Right renal cortex interstitium (tissue), 3 donors: ENCODE measurements at places on chromosomes 11 and 22. TPM values are rescaled to one million over a fixed set of nuclear protein-coding genes. Genes with fewer than 3 reads are reported as not detected.

DNA sequence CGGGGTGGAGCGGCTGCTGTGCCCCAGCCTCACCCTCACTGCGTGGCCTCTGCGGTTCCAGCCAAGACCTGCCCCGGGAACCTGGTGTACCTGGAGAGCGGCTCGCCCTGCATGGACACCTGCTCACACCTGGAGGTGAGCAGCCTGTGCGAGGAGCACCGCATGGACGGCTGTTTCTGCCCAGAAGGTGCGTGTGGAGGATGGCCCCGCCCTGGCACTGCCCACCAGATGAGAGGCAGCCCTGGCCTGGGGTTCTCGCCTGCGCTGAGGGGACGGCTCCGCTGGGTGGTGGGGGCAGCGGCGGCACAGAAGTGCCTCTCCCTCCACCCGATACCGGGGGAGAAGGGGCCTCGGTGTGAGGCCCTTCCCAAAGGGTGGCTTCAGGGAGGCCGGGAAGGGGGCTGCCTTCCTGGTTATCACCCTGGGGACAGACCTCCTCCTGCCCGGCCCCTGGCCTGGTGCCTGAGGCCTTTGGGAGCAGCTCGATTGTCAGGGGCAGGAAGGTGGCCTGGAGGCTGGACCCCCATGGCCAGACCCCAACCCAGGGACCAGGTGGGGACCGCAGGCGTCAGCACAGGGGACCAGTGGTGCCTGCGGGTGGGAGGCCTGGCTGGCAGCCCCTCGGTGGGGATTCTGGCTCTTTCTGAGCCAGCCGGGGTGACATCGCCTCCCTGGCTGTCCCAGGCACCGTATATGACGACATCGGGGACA lies 7.1 kb downstream of the MUC2 start:
- DNase-seq = no peak

GRCh38 chr11:7077101-7077500 lies 11.7 kb upstream of the RBMXL2 start:
- no peak for DNase-seq

DNA sequence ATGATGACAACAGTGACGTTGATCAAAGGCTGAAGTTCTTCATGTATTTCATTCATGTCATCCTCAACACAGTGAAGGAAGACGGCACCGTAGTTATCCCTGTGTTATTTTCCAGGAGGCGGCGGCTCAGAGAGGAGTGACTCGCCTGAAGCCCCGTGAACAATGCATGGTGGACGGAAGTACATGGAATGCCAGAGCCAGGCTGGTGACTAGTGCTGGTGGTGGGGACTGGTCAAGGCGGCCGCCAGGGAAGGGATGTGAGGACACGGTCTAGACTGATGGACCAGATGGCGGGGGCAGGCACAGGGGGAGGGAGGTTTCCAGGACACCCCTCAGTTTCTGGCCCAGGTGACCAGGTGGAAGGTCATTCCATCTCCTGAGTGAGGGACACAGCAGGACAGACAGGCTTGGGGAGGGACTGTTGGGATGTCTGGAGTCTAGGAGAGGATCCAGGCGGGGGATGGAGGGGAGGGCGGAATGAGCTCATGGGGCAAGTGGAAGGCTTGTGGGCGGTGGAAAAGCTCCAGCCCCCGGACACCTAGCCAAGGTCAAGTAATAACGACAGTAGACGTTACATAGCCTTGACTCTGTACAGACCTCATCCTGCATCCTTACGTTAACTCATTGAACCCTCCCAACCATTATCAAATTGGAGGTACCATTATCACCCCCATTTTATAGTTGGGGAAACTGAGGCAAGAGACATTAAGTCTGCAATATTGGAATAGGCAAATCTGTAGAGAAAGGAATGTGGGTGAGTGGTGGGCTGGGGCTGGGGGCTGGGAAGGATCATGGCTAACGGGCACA lies 16.0 kb upstream of the PICK1 start:
- no peak for DNase-seq

DNA sequence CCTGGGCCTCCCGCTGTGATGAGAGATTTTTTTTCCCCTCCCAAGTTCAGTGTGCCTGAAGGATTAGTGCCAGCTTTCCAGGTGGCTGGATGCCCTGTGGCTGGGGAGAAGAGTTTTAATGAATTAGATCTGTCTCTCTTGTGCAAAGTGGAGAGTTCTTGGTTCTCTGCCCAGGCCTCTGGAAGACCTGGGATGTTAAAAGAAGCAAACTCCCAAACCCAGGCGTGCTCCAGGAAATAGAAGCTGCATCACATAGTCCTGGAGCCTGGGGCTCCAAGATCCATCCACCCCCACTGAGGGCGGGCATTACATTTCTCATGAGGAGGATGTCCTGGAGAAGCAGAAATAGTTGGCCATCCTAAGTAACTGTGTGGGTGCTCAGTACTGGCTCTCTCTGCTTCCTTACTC lies 30.6 kb downstream of the SDHAF2 start:
- no peak for DNase-seq

RIMBP3B gene
- polyA plus RNA-seq = not detected

DNA sequence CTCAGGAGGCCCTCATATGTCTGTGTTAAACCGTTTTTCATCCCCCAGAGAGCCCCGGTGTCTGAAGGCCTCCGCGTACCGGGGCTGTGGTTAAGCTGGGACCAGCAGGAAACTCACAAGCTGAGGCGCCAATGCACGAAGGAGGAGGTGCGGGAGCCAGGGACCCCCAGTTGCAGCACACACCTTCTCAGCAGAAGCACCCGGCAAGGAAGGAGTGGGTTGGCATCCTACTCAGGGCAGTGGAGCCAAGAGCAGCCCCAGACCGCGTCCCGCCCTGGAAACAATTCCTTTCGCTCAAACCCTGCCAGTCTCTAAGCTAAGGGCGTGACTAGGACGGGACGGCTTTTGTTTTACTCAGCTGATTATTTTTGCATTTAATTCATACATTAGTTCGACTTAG lies 726.9 kb downstream of the BRD1 start:
- DNase-seq = no peak

MYOD1 gene
- polyA plus RNA-seq = not detected

DNA sequence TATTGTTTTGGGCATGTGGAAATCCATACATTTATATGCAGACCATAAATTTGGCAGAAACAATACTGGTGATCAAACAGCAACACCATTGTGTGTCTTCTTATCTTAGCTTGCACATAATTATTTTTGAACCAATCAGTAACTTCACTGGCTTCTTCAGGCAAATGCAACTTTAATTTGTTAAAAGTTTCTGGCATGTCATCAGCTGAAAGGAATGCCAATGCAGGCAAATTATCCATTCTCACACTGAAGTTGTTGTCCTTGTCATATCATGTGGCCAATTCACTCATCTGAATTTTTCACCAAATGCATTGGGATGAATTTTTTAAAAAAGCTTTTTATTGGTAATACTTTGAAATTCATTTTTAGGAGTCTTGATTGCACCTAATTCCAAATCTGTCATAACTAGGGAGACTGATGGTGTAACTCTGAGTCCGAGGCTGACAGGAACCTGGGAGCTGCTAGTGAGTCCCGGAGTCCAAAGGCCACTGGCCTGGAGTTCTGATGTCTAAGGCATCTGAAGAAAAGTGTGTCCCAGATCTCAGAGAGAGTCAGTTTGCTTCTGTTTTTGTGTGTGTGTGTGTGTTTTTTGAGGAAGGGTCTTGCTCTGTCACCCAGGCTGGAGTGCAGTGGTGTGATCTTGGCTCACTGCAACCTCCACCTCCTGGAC lies 17.4 kb upstream of the OR10V1 start:
- no peak for DNase-seq

MS4A12 gene
- not detected for polyA plus RNA-seq

KCNJ11 gene
- polyA plus RNA-seq = 1.9 TPM
